NCI-H2029 (cell line): ENCODE measurements at places on chromosomes 4 and X.

DNA sequence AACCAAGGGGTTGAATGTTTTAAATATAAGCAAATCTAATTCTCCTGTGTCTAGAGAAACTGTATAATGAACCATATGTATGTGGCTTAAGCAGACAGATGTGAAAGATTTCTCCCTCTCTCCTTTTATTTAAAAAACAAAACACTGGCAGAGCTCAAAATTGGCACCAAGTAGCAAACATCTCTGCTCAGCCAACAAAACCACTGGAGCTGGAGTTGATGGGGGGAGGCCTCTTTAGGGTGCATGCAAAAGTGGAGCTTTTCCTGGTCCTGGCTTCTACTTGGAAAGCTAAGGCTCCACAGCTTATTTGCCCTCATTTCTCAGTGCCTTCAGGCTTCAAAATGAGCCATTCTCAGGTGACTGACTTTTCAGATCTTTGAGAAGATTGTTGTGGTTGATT lies 95.6 kb downstream of the REPS2 start:
- DNase-seq: no peak

GRCh38 chr4:163492951-163493504 lies 1.5 kb upstream of the TMA16 start:
- no peak for DNase-seq

DNA sequence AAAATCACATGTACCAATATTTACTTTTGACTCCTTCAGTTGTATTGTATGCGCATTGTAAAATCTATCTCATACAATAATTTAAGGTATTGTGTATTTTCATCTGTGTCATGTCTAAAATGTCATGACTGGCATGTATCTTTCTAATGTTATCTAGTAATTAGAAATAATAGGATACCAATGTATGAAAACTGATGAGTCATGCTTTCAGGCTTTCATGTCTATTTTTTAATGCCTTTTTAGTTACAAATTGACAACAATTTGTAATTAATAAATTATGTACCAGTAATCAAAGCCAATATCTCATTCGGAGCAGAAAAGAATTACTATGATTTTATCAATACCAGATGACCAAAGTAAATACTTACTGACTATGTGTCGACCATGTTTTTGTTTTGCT lies 107.7 kb downstream of the GALNTL6 start:
- no peak for DNase-seq

DNA sequence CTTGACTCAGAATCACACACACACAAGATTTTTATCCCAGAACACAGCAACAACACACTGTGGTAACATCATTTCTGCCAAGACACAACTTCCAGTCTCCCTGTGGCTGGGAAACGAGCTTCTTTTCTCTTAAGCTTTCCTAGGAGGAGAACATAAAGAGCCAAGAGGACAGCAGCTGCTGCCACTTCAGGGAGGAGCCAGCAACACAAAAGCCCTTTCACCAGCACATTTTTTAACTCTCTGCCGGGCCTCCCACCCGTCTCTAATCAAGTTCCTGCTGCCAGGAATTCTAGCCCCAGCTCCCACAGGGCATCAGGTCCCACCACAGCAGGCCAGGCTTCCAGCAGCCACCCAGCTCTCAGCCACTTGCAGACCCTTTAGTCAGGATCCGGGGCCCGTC lies 22.4 kb downstream of the FAT1 start:
- DNase-seq: no peak

GRCh38 chrX:9614016-9614415 lies 149.2 kb downstream of the TBL1X start:
- no peak for DNase-seq

DNA sequence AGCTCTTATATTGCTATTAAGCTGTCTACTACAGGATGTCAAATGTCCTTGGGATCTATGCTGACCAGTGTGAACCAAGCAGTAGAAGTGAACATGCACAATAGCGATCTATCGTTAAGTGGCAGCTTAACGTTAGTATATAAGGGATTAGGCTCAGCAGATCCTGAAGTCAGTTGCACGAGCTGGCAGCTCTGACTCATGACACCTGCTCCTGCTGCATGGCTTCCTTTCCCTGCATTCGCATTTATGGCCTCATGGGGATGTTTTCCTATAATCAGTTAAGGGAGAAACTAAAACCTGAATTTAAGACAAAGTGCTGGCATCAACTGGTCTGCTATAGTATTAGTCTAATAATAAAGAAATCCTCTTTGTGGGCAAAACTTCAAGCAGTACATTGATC lies 12.7 kb upstream of the MCUB start:
- DNase-seq: no peak

DNA sequence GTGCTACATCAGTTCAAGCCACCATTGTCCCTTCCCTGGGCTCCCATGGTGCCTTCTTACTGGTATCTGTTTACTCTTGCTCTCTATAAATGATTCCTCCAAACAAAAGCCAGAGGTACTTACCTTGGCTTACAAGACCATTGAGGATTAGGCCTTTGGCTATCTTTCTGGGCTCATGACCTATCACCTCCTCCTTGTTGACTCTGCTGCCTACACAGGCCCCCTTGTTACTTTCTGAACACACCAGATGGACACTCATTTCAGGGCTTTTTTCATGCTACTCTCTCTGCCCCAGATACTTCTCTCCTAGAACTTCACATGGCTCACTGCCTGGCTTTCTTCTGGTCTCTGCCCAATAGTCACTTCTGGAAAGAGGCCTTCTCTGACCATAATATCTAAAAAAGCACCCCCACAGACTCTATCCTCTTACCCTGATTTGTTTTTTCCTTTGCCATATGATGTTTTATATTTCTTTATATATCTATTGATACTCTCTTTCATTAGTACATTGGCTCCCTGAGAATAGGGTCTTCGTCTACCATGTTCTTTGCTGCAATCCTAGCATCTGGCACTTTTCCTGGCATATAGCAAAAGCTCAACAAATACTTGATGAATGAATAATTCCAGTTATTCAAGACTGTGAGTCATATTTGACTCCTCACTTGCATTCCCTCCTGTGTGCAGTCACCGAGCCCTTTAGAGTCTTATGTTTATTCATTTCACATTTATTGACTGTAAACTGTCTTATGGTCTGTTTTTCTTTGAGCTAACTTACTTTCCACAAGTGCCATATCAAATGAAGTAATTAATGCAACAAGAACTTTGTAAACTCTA lies 27.1 kb upstream of the TAPT1 start:
- no peak for DNase-seq

DNA sequence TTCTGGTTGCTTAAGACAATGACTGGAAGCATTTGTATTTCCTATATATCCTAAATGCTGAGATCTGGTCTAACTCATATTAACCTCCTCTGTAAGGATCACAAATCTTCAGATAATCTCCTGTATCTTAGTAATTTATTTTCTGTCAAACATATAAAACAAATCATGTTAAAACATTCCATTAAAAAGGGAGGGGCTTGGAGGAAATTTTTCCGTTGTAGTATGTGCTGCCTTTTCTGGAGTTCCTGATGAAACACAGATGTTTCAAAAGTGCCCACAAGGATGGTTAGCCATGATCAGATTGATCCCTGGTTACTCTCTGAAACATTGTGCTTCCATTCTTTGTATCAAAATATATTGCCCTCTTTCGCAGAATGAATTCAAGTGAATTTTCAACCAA lies 182.1 kb downstream of the TENM3 start:
- no peak for DNase-seq

- no peak for DNase-seq
These were observed 45.1 kb downstream of the IGFBP7 start for GRCh38 chr4:57064811-57065711.

- DNase-seq: no peak
These were observed 47.3 kb upstream of the NFKB1 start for GRCh38 chr4:102453827-102454226.

DNA sequence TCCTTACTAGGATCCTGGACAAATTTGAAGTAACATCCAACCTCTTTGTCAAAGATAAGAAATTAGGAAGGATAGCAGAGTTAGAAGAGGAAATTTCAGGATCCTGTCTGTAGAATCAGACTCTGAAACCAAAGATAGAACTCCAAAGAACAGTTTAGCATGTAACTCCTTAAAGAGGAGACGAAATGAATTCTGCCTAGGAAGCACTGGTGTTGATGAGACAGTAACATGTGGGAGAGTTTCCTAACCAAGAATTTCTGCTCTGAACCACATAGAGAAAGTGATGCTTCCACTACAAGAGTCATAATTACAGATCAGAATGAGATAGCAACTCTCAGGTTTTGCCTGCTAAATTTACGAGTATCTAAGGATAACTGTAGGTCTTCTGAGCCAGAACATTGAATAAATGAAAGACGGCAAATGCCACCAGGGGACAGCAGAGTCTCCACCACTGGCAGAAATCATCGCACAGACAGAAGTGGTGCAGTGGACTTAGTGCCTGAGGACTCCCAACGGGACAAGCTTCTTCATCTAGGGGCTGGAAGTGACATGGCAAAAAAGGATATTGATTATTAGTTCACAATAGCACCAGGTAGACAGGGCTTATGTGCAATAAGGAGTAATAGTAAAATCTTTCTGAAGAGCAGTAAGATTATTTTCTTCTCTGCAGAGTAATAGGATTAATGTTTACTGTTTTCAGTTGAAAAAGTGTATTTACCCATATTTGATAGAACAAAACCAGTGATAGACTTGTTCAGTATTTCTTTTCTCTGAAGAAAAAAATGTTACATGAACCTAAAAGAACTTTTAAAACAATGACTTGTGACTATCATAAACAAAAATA lies 6.7 kb upstream of the PPID start:
- DNase-seq: peak; percentile 17

- no peak for DNase-seq
These were observed 235.2 kb downstream of the EVC2 start for GRCh38 chr4:5473125-5473524.

GRCh38 chr4:124899997-124900396 lies 187.5 kb upstream of the ANKRD50 start:
- no peak for DNase-seq

DNA sequence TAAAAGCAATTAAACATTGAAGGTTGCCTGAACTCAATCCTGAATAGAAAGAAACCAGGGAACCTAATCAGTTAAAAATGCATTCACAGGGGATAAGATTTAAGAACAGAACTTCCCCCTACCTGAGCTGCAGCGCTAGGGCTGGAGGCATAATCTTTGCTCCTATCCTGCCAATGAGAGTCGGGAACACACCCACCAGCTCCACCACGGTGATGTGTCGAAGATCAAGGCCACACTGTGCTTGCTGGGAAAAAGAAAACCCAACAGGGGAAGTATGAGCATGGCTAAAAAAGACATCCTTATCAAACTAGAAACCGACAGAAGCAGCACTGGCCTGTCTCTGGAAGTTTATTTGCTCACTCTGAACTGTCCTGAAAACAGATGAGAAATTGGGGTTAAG lies 66.3 kb downstream of the SRPX start:
- no peak for DNase-seq

DNA sequence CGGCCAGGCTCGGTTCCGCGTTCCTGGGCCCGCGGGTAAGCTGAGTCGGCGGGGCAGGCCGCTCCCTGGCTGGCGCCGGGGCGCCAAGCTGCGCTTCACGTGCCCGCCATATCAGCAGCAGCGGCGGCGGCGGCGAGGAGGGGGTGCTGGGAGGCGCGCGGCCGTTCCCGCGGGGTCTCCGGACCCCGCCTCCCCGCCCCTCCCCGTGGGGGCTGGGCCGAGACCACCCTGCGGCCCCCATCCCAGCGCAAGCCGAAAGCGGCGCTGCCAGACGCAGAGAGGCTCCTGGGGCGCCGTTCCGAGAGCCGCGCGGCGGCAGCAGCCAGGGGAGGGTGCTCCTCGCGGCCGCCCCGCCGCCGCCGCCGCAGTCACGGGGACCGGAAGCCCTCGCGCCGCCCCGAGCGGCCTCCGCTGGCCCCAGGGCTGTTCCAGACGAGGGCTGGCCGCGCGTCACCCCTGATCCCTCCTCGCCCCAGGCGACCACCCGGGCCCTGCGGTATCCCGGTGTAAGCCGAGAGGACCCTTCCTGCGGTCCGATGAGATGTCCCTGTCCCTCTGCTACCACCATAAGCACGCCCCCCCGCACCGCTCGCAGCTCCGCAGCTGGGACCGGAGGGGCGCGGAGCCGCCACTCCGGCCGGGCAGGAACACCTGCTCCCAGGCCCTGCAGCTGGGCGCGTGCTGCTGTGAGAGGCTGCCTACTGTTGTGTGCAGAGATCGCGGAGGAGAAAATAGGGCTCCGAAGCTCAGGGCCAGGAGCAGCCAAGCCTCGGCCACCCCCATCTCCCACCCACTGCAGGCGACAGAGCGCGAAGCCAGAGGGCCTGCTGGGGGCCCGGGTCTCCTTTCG lies 7.5 kb upstream of the BCOR start:
- DNase-seq: no peak

- no peak for DNase-seq
These were observed 61.2 kb downstream of the STARD8 start for GRCh38 chrX:68708503-68709290.

GRCh38 chrX:38989076-38989475 lies 187.8 kb downstream of the MID1IP1 start:
- no peak for DNase-seq

DNA sequence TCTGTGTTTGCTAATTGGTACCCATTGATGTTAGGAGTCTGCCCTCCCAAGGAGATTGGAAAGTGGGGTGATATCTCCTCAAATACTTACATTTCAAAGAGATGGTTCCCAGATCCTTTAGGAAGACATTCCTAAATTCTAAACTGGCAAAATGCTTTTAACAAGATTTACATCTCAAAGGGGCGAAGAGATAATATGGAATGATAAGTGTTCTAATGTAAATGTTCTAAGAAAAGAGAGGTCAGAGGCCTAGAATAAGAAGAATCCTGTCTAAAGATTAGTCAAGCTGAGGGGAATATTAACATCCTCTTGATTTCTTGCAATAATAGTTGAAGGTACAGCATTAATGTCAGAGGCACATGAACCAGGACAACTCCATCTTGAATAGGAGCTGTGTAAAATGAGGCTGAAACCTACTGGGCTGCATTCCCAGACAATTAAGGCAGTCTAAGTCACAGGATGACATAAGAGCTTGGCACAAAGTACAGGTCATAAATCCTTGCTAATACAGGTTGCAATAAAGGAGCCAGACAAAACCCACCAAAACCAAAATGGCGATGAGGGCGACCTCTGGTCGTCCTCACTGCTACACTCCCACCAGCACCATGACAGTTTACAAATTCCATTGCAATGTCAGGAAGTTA lies 2248.1 kb downstream of the ARAP2 start:
- no peak for DNase-seq

GRCh38 chrX:105120463-105120862 lies 100.0 kb downstream of the TEX13A start:
- no peak for DNase-seq

- no peak for DNase-seq
These were observed 398.1 kb upstream of the RPS6KA3 start for GRCh38 chrX:20664774-20665173.

DNA sequence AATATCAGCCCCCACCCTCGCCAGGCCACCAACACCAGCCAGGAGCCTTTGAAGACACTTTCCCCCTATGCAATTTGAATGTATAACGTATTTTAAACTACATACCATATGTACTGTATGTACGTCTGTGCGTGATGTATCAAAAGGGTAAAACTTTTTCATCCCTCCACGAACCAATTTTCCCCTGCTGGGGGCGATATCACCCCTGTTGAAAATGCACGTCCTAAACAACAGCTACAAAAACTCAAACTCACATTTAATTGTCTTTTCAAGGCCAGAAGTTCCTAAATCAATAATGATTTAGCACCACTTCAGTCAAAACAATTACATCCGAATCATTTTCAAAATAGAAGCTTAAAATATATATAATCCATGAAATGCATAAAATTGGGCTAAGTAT lies 1.4 kb downstream of the VEGFD start:
- no peak for DNase-seq

GRCh38 chr4:37469286-37469685 lies 216.9 kb downstream of the RELL1 start:
- DNase-seq: no peak

GRCh38 chr4:133156096-133156495 lies 7.0 kb downstream of the PCDH10 start:
- DNase-seq: no peak
